Spleen (tissue), 13 donors: ENCODE measurements at places on chromosomes 7 and 10.

DNA sequence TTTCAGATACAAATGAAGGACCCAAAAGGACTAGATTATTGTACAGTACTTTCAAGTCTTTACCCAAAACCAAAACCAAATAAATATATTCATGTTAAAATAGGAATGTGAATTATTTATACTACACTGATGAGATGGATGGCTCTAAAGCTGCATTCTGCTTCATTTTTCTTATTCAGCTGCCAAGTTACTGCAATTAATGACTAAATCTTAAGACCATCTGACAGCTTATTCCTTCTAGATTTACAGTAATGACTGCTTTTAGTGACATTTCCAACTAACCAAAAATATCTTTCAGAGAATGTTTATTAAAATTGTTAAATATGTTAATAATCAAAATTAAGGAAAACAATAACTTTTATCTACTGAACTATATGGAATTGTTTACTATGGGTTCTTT, 20.9 kb downstream of the ENKUR start:
- DNase-seq = no peak

- no peak for DNase-seq
Measured at GRCh38 chr10:113538151-113538550, 14.7 kb upstream of the HABP2 start.

DNA sequence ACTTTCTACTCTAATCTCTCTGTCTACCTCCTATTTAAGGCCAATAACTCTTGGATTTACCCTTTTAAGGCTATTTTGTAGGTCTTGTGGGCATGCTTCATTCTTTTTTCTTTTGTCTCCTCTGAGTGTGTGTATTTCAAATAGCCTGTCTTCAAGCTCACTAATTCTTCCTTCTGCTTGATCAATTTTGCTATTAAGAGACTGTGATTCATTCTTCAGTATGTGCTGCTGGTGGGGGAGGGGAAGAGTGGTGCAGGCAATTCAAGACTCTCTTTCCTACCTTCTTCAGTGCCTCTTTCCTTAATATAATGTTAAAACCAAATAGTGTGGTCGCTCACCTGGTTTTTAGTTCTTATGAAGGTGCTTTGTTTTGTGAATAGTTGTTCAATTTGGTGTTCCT, 20.0 kb downstream of the ABCB1 start:
- no peak for DNase-seq

- no peak for DNase-seq
Measured at GRCh38 chr7:83494683-83495082, 154.3 kb downstream of the SEMA3E start.

DNA sequence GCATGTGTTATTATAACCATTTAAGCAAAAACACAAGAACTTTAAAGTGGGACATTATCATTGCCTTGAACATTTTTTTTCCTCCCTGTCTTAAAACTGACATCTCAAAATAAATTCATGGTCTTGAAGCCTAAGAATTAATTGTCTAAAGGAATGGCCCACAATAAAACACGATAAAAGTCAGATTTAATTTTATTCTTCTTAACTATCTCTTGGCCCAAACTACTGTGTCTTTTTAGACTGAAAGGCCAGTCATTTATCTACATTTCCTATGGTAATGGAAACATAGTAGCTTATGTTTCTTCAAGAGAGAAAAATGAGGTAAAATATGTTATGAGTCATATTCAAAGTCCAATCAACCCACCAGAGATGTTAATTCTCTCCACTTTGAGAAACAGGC, 24.4 kb upstream of the ETV1 start:
- DNase-seq = no peak

- no peak for DNase-seq
Measured at GRCh38 chr7:149863500-149863899, 10.3 kb upstream of the ATP6V0E2 start.
